ENCODE measurements at places on chromosomes 16 and 17. TPM values are rescaled to one million over a fixed set of nuclear protein-coding genes. Genes with fewer than 3 reads are reported as not detected.

Gene OR1A1
- not detected for total RNA-seq

Gene ZNF624
- 2.8 TPM for total RNA-seq

Gene GSG1L
- total RNA-seq: not detected

Gene NLRP1
- 258 TPM for total RNA-seq

GRCh38 chr17:64103391-64104364, 26.3 kb downstream of the ERN1 start:
- H3K36me3 ChIP-seq: peaks cover 19% of the 10 kb centered on the region
- DNase-seq: peak; percentile 37
- no peak overlapping the region for H3K27ac ChIP-seq
- H3K27me3 ChIP-seq: no peaks in the 10 kb centered on the region

- H3K4me1 ChIP-seq: peaks cover 20% of the 10 kb centered on the region
- H3K4me3 ChIP-seq: no peak overlapping the region
- H3K27ac ChIP-seq: no peak overlapping the region
- no peak for DNase-seq
- no peaks in the 10 kb centered on the region for H3K27me3 ChIP-seq
- H3K36me3 ChIP-seq: peaks cover under 1% of the 10 kb centered on the region
Measured at GRCh38 chr16:11105038-11105903, 150.7 kb downstream of the SOCS1 start.

DNA sequence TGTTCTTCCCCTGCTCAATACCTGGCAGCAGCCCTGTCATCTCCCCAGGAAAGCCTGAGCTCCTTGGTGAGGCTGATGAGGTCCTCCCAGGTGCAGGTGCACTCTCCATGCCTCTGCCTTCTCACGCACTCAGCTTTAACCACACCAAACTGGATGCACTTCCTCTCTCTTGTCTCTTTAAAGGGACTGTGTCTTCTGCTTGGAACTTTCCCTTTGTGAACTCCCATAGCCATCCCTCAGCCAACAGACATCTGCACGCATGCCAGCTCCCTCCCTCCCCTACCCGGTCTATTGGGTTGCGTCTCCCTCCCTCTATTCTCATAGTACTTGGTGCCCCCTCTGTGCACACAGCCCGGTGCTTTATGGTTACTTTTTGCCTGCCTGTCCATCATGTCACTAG, 231.2 kb downstream of the MSI2 start:
- H3K4me1 ChIP-seq: peaks cover 25% of the 10 kb centered on the region
- no peak for DNase-seq
- H3K4me3 ChIP-seq: no peak overlapping the region
- H3K27me3 ChIP-seq: no peaks in the 10 kb centered on the region
- H3K36me3 ChIP-seq: no peaks in the 10 kb centered on the region
- H3K27ac ChIP-seq: no peak overlapping the region

DNA sequence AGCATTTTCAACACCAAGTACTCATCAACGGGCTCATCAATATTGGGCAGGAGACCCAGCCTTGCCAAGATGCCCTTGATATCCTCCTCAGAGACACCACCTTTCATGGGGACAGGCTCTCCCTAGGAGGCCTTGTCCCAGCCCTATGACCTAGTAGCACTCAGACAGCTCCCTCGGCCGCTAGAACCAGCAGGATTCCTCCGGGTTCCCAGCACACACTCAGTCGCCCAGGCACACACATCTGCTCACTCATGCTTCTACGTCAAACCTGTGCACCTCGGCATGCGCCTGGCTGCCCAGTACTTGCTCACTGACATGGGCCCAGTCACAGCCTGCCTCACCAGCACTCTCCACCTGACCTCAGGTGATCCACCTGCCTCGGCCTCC, 17.0 kb downstream of the SRCIN1 start:
- DNase-seq: no peak
- H3K4me3 ChIP-seq: no peak overlapping the region
- H3K36me3 ChIP-seq: no peaks in the 10 kb centered on the region
- no peak overlapping the region for H3K27ac ChIP-seq
- H3K27me3 ChIP-seq: peaks cover 82% of the 10 kb centered on the region

- H3K27me3 ChIP-seq: peaks cover 9% of the 10 kb centered on the region
- no peak overlapping the region for H3K27ac ChIP-seq
- no peak for DNase-seq
- peaks cover 7% of the 10 kb centered on the region for H3K4me1 ChIP-seq
- H3K4me3 ChIP-seq: no peak overlapping the region
- H3K36me3 ChIP-seq: no peaks in the 10 kb centered on the region
Measured at GRCh38 chr17:41522301-41523224, 3.9 kb upstream of the KRT15 start.

GRCh38 chr17:8255499-8255898, 6.4 kb downstream of the PFAS start:
- H3K27ac ChIP-seq: no peak overlapping the region
- no peaks in the 10 kb centered on the region for H3K4me1 ChIP-seq
- H3K4me3 ChIP-seq: no peak overlapping the region
- no peaks in the 10 kb centered on the region for H3K27me3 ChIP-seq
- peaks cover 30% of the 10 kb centered on the region for H3K36me3 ChIP-seq

DNA sequence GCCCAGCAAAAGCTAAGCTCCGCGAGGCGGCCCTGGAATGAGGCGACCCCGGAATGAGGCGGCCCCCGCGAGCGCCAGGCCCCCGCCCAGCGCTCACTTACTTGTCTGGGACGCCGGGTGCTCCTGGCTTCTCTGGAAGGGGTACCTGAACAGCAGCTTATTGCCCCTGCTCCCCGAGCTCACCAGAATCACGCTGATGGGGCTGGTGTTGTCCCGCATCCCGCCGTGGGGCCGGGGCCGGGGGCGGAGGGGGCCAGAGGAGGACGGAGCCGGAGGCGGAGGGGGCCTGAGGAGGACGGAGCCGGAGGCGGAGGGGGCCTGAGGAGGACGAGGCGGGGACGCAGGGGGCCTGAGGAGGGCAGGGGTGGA, 440 bp downstream of the NPRL3 start:
- H3K36me3 ChIP-seq: no peaks in the 10 kb centered on the region
- H3K27me3 ChIP-seq: no peaks in the 10 kb centered on the region
- DNase-seq: peak; percentile 17

GRCh38 chr16:77985111-77985510, 37.2 kb upstream of the CLEC3A start:
- no peaks in the 10 kb centered on the region for H3K36me3 ChIP-seq
- no peak for DNase-seq
- H3K4me1 ChIP-seq: no peaks in the 10 kb centered on the region

DNA sequence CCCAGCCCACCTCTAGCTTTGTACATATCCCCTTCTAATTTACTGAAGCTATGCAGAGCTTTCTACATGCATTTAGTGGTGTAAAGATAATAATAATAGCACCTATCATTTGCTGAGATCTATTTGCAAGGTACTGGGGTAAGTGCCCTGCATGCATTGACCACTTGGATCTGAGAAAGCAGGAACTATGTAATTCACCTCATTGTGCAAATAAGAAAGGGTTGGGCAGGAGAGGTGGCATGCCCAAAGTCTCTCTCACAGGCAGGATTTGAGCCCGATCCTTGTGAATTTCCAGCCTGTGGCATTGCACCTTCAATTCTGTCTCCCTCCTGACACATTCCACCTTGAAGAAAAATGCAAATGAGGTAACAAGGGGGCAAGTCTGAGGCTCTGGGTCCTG, 352.3 kb upstream of the EEF2KMT start:
- H3K36me3 ChIP-seq: no peaks in the 10 kb centered on the region
- H3K27ac ChIP-seq: no peak overlapping the region
- H3K4me3 ChIP-seq: no peak overlapping the region
- H3K27me3 ChIP-seq: peaks cover 7% of the 10 kb centered on the region
- no peak for DNase-seq
- no peaks in the 10 kb centered on the region for H3K4me1 ChIP-seq

DNA sequence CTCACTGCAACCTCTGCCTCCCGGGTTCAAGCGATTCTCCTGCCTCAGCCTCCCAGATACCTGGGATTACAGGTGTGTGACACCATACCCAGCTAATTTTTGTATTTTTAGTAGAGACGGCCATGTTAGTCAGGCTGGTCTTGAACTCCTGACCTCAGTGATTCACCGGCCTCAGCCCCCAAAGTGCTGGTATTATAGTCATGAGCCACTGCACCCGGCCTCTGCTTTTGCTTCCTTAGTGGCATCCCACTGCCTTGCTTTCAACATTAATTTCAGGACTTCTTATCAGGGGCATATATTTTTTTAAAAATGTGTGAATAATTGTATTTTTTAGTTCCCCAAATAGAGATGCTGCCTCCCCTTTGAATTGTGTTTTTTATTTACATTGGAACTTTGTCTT, 98.8 kb downstream of the SYCE1L start:
- DNase-seq: no peak
- H3K27me3 ChIP-seq: no peaks in the 10 kb centered on the region
- no peak overlapping the region for H3K4me3 ChIP-seq
- no peak overlapping the region for H3K27ac ChIP-seq
- H3K4me1 ChIP-seq: no peaks in the 10 kb centered on the region

All from CD4-positive, alpha-beta T cell (primary cell).